ENCODE measurements at places on chromosomes 4 and X.

- no peak for DNase-seq
Measured at GRCh38 chrX:136189222-136189621, 41.9 kb downstream of the FHL1 start.

- DNase-seq = no peak
Measured at GRCh38 chrX:23737413-23737812, 5.7 kb downstream of the ACOT9 start.

DNA sequence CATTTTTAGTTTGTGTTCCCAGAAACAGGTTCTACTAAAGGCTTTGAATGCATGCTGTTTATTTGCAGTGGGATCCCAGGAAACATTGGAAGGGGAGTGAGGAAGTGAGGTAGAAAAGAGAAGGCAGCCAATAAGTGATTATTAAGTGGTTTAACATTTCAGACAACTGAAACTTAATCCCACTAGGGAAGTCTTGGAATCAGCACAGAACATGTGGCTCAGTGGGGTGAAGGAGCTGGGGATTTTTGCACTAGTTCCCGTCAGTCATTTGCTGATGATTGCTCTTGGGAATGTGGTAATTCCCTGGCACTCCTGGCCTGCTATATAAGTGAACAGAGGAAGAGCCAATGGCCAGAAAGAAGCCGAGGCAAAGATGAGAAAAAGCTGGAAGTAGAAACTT, 1053.0 kb upstream of the IGFBP7 start:
- DNase-seq = no peak

DNA sequence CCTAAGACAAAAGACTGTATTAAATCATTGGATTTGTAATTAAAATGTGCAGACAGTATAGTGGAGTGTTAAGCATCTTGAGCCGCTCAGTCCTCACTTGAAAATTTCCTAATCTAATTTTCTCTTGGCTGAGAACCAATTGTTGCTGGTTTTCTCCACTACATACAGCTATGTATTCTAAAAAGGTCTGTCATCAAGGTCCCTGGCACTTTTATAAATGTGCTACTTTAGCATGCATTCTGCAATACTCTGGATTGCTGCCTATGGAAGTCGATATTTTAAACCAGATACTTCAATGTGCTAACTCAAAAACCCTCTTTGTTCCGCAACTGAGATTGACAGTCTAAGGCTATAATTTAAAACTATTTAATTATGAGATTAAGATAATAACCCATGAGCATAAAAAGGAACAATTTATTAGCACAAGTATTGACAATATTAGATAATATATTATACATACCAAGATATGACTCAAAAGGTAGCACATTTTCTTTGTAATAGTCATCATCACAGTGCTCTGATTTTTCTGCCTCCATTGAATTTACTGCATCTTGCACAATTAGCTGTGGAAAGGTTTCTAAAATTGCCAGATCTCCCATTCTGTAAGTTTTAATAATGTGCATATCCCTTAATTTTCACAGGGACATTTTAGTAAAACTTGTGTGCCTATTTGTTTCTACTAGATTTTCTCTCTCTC, 815.1 kb downstream of the ADGRL3 start:
- no peak for DNase-seq

- peak; percentile 34 for DNase-seq
Measured at GRCh38 chr4:52037689-52038102, 403 bp downstream of the SGCB start.

- DNase-seq = no peak
Measured at GRCh38 chr4:74796631-74797030, 2.3 kb upstream of the BTC start.

DNA sequence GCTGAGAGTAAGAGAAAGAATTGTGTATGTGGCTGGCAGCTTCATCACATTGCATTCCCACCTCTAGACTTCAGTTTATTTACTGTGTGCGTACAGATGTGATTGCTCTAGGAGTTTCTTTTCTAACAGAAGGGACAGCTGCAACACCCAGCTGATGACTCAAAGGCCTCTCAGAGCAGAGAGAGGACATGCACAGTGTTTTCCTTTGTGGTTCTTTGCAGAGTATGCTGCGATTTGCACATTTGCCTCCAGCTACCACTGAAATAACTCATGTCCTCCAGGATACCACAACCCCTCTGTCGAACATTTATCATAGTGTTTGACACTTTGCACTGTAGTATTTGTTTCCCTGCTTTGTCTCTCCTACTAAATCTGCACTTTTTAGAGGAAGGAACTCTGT, 294.1 kb downstream of the STIM2 start:
- DNase-seq = peak; percentile 56

- peak; percentile 32 for DNase-seq
Measured at GRCh38 chrX:24167719-24168472, 18.4 kb downstream of the ZFX start.

DNA sequence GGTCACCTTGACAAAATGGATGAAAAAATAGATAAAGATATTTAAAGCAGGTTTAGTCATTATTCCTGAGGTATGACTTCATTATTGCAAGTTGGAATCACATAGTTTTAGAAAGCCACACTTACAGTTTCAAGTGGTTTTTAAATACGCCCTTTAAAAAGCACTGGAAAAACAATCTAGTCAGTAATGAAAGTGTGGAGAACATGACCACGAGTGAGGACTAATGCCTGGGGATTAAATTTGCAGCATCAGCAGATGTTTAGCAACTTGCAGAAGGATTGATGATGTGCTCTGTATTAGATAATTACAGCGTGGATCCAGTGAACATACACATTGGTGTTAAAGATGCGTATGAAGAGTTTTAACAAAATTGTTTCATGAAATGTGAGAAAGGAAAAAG, 5.9 kb downstream of the SPARCL1 start:
- DNase-seq = no peak

- DNase-seq = no peak
Measured at GRCh38 chr4:140874056-140874455, 117.9 kb upstream of the TBC1D9 start.

DNA sequence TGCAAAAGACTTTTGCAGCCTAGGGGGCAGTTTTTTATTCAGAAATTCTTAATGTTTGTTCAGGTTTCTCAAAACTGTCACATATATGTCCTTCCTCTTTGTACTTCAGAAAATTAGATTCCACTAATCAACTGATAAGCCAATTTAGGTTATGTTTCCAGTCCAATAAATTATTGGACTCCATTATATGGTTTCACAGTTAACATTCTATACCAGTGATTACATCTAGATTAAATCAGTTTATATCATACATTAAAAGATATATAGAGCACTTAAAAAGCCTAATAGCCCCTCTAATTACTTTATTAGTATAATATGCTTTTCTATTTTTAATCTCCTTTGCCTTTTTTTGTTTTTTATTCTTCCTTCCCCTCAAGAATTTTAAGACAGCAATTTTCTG, 434.1 kb downstream of the INPP4B start:
- DNase-seq = no peak

GRCh38 chr4:140070973-140071372, 83.0 kb downstream of the MAML3 start:
- no peak for DNase-seq

DNA sequence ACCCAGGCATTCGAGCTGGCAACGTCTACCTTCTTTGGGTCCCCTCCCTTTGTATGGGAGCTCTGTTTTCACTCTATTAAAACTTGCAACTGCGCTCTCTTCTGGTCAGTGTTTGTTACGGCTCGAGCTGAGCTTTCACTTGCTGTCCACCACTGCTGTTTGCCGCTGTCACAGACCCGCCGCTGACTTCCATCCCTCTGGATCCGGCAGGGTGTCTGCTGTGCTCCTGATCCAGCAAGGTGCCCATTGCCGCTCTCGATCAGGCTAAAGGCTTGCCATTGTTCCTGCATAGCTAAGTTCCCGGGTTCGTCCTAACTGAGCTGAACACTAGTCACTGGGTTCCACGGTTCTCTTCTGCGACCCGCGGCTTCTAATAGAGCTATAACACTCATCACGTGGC, 183.5 kb upstream of the GALNTL6 start:
- no peak for DNase-seq

GRCh38 chr4:4758681-4759080, 100.8 kb upstream of the MSX1 start:
- DNase-seq = no peak

GRCh38 chr4:112321776-112322684, 24.9 kb downstream of the ALPK1 start:
- DNase-seq = peak; percentile 51

- no peak for DNase-seq
Measured at GRCh38 chrX:52995987-52996331, 37.6 kb upstream of the FAM156A start.

GRCh38 chr4:123836851-123837595, 440.4 kb downstream of the SPRY1 start:
- peak; percentile 78 for DNase-seq

DNA sequence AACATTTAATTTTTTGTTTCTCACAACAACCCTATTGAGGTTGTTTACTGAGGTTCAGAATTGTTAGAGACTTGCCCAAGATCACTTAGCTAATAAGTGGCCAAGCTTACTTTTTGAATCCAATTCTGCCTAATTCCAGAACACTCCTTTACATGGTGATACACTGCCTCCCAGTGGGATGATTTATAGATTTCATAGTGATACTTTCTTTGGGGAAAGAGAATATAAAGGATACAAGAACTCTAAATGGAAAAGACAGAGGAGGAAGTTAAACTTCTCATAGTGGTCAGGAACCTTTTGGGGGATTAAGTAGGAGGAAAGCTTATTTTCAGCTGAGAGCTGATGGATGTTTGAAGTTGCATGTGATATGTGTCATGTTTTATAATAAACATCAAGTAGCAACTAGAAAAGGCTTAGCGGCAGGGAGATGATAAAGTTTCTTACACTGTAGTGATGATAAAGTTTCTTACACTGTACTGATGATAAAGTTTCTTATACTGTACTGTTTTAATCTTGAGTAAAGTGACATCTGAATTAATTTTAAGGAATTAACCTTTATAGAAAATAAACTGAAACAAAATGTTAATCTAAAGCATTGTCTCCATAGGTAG, 15.3 kb downstream of the STAG2 start:
- DNase-seq = peak; percentile 44

- no peak for DNase-seq
Measured at GRCh38 chr4:82981138-82981537, 29.5 kb downstream of the LIN54 start.

GRCh38 chr4:168633064-168633463, 136.2 kb downstream of the PALLD start:
- DNase-seq = no peak

DNA sequence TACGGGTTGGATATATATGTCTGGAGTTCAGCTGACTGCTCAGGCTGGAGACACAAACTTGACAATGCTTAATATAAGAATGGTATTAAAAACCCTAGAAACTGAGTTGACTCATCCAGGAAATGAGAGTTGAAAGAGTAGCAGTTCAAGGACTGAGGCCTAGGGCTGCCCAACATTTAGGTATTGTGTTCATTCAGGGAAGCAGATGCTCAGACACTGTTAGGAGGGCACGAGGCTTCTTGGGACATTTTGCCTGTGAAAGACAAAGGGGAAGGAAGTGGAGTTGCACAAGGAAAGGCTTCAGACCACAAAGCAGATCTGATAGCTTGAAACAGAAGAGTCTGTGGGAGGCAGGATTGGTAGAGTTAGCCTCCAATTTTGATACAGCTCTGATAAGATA, 52.0 kb upstream of the HS3ST1 start:
- no peak for DNase-seq

- DNase-seq = no peak
Measured at GRCh38 chr4:53788011-53788410, 196.7 kb upstream of the LNX1 start.

- DNase-seq = peak; percentile 38
Measured at GRCh38 chr4:173505924-173506518, 24.0 kb downstream of the HAND2 start.

DNA sequence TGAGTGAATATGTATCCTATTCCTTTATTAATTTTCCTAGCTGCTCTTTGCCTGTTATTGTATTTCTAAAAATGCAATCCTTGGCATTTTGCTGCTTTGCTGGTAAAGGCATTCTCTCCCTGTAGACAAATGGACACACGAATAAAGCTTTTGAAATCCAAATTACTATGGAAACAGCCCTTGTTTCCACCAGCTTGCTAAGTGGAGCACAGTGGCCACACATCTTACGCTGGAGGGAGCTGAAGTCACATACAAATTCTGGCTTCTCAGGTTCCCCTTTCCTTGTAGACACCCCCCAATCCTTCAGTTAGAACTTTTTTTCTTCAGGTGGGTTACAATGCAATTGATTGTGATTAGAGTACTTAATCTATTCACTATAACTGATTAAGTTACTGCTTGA, 66.2 kb downstream of the AGA start:
- no peak for DNase-seq

GRCh38 chr4:180106122-180106521, 2137.1 kb upstream of the TENM3 start:
- DNase-seq = no peak

DNA sequence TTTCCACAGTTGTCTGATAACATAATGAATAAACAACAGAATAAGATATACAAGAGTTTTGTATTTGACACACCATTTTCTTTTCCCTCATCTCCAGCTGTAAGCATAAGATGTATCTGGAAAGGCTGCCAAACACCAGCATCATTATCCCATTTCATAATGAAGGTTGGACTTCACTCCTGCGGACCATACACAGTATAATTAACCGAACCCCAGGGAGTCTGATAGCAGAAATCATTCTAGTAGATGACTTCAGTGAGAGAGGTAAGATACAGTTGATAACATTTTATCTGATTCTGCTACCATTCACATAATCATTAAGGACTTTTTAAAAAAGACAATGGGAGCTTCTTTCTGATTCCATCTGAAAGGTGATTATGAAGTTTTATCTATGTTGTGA, 535.2 kb downstream of the GALNTL6 start:
- DNase-seq = no peak

DNA sequence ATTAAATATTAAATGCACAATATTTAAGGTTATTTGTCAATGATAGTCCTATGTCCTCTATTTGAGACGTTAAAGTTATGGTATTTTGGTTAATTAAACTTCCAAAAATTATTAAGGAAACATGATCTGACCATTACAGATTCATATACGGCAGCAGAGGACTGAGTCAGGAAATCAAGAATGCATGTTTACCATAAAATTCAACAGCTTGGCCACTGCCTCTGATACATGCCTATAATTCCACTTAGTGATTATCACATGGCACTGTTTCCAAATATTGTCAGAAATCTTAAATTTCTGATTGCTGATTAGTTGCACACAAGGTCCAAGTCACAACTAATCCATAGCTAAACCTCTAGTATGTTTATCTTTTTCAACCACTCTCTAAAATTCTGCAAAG, 232.2 kb upstream of the UGT8 start:
- peak; percentile 39 for DNase-seq

- DNase-seq = no peak
Measured at GRCh38 chr4:147289181-147289580, 191.7 kb upstream of the EDNRA start.

DNA sequence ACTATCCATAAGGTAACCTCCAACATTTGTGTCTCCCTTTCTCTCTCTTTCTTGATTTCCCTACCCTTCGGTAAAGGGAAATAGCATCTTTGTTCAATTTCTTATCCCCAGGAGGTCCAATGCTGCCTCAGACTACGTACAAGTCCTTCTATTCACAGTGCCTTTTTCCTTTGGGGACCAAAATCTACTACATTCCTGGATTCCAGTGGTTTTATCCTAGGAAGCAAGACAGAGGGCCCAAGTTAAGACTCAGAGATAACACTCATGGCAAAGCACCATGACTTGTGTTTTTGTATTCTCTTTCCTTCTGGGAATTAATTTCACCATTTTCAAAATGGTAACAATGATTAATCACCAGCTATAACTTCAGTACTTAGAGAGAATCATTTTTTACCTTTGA, 10.6 kb downstream of the G3BP2 start:
- peak; percentile 66 for DNase-seq

GRCh38 chr4:122636697-122637096, 15.8 kb upstream of the IL21 start:
- DNase-seq = no peak

GRCh38 chrX:48613502-48614160, 16.3 kb downstream of the WDR13 start:
- peak; percentile 43 for DNase-seq

Data from fibroblast of skin of back (primary cell).